Stimulated activated CD4-positive, alpha-beta T cell treated with anti-CD3 and anti-CD28 coated beads, TNF-alpha, amount 100 ng/mL, for 1 hour (primary cell): ENCODE measurements at places on chromosomes 7 and 10.

- no peak for DNase-seq
These were observed 118.3 kb downstream of the RAPGEF5 start for GRCh38 chr7:22238354-22239311.

GRCh38 chr7:618539-619367, 99.1 kb upstream of the PDGFA start:
- peak; percentile 44 for DNase-seq

GRCh38 chr10:32273336-32273735, 73.6 kb downstream of the EPC1 start:
- DNase-seq: no peak

- DNase-seq: no peak
These were observed 26.0 kb downstream of the CABCOCO1 start for GRCh38 chr10:61688551-61689308.

- DNase-seq: no peak
These were observed 31.1 kb downstream of the NOD1 start for GRCh38 chr7:30447466-30447865.

- DNase-seq: no peak
These were observed 77.7 kb upstream of the GPR37 start for GRCh38 chr7:124843336-124843735.

DNA sequence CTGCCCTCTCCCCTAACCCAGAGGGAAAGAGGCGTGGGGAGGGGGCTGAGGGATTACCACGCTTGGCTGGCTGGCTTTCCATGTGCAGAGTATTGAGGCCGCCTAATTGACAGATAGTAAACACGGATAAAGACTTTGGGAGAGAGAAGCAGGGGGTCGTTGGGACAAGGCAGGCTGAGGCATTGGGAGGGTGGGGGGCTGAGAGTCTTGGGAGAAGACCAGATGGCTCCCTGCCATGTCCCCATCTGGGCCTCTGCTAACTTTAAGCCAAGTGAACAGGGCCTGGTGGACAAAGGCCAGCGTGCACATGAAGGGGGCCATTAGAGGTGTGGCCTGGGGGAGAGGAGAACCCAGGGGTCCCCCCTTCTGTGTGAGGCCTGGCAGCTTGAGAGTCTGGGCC, 55.4 kb upstream of the MXI1 start:
- no peak for DNase-seq
